ENCODE measurements at places on chromosomes 4 and X.

- peak; percentile 38 for DNase-seq
Measured at GRCh38 chr4:154741922-154742850, 1.6 kb upstream of the LRAT start.

GRCh38 chrX:70166601-70167590 lies 10.4 kb upstream of the DGAT2L6 start:
- peak; percentile 63 for DNase-seq

GRCh38 chrX:9231491-9231890 lies 197.6 kb upstream of the FAM9B start:
- no peak for DNase-seq

GRCh38 chr4:76270244-76271175 lies 19.0 kb downstream of the FAM47E start:
- no peak for DNase-seq

DNA sequence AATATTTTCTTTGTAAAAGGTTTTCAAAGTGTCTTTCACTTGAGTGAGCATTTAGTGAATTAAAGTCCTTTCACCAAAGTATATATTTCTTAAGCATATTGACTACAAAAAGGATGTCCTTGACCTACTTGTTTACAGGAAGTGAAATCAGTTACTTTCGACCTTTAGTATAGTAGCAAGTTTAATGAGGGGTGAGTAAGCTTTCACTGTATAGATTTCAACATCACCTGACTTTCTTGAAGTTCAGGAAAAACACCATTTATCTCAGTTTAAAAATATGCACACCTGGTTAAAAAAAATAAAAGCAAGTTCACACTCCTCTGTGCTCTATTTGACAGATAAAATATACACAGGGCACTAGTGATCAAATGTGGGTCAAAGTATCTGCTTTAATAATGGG lies 88.1 kb downstream of the CCSER1 start:
- DNase-seq: no peak

GRCh38 chr4:94516999-94517398 lies 65.3 kb downstream of the PDLIM5 start:
- DNase-seq: peak; percentile 60

- no peak for DNase-seq
Measured at GRCh38 chr4:153940916-153941315, 152.0 kb upstream of the SFRP2 start.

DNA sequence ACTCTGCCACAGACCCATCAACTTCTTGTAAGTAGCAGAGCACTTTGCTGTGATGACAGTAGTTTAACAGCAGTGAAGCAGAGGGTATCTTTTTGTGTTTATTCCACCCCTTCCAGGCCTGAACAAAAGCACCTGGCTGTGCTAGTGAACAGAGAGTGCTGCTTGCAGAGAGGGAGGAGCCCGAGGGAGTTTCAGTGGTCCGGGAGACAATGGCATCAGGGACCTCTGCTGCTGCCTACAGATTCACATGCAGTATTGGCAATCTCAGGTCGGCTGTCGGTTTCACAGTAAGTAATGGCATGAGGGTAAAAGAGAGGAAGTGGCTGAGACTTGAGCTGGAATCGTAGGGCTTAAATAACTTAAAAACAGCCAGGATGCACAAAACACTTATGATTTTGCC lies 755.8 kb downstream of the RPA4 start:
- peak; percentile 75 for DNase-seq

DNA sequence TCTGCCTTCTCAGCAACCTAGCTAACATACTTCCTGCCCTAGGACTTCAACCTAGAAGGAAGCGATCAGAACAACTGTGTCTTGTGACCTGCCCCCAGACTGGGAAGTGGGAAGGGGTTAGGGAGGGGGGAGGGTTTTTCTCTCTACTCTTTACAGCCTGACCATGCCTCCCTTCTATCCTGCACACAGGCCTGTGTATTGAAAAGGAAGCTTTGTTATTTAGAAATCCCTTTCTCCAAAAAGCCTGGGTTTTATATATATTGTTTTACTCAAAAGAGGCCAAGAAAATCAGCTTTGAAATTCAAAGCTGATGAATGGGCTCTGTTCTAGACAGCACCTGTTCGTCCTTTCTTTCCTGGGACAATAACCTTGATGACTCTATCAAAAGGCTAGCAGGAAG lies 35.2 kb upstream of the SMS start:
- DNase-seq: peak; percentile 85

DNA sequence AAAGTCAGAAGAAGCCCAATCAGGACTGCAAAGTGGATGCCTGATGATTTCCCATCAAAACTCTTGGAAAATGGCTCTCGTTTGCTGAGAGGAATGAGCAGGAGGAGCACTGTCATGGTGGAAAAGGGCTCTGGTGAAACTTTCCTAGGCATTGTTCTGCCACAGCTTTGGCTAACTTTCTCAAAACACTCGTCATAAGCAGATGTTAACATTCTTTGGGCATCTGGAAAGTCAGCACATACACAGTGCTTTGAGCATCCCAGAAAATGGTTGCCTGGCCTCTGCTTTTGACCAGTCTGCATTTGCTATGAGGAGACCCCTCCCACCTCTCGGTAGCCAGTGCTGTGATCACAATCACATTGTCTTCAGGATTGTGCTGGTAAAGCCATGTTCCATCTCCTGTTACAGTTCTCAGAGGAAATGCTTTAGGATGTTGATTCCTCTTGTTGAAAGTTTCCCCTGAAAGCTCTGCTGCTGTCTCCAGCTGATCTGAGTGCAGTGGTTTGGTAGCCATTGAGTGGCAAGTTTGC lies 25.2 kb upstream of the TBC1D14 start:
- DNase-seq: no peak

Measured in HAP-1 (cell line).